NCI-H1694 treated with DMSO at 0.1 percent for 48 hours (cell line): ENCODE measurements at places on chromosomes 5 and 9.

GRCh38 chr5:65612298-65612907 is 11.7 kb downstream of the TRIM23 start:
- no peak for DNase-seq

DNA sequence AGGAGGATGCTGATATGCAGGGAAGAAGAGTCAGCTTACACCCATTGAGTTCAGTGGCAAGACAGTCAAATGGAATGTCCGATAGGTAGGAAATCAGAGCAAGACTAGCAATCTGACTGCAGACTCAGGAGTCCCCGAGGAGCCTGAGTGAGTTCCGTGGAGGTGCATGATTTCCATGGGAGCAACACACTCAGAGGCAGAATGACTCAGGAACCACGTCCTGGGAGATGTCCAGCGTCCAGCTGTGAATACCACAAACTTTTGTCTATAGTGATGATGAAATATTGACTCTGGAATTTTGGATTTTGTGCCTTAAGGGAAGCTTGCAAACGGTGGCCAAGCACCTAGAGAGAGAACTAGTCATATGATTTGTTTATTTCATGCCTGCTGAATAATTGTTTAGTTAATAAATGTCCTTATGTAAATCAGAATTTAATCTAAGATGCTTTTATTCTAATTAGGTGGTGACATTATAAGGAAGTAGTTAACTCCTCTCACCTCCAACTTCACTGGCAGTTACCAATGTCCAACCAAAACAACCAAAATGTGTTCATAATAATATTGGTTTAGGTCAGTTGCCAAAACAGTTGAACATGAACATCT is 100.4 kb downstream of the PDE4D start:
- DNase-seq, result no peak

GRCh38 chr5:180105827-180106312 is 34.3 kb upstream of the RNF130 start:
- DNase-seq, result no peak

GRCh38 chr5:96312383-96312782 is 120.7 kb downstream of the PCSK1 start:
- DNase-seq, result no peak

DNA sequence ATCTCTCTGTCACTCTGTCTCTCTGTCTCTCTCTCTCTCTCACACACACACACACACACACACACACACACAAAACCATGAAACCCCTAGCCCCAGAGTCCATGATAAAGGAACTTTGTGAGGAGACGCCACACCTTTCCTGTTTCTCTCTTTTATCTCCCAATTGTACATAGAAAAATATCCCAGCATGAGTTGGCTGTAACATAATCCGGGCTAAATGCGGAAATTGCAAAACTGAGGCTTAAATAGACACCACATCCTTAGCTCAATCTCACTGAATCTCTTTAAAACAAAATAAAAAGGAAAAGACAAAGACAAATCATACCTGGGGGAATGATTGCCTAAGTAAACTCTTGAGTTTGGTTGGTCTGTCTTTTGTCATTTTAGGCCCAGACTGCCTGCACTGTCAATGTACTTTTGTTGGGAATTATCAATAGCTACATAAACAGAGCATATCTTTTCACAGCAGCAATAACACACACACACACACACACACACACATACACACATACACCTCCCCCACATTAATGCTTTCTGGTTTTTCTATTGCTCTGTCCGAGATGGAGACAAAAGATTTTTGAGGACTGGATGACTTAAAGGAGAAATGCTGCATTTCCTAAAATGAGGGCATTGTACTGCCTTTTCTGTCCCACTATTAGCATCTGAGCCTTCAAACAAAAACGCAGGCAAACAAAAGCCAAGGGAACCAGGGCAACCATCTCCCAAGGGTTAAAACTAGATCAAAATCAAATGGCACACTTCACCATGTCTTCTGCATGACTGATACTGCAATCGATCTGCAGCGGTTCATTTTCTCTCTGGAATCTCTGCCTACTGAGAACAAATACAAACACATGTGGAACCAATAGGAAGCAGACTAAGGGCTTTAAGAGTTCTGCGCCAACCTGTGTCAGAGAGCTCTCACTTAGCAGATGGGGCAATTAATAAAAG is 321.5 kb downstream of the NFIB start:
- DNase-seq, result no peak

GRCh38 chr5:157608972-157609565 is 33.5 kb upstream of the ADAM19 start:
- DNase-seq, result no peak

GRCh38 chr5:80579050-80579449 is 9.0 kb upstream of the ANKRD34B start:
- no peak for DNase-seq

DNA sequence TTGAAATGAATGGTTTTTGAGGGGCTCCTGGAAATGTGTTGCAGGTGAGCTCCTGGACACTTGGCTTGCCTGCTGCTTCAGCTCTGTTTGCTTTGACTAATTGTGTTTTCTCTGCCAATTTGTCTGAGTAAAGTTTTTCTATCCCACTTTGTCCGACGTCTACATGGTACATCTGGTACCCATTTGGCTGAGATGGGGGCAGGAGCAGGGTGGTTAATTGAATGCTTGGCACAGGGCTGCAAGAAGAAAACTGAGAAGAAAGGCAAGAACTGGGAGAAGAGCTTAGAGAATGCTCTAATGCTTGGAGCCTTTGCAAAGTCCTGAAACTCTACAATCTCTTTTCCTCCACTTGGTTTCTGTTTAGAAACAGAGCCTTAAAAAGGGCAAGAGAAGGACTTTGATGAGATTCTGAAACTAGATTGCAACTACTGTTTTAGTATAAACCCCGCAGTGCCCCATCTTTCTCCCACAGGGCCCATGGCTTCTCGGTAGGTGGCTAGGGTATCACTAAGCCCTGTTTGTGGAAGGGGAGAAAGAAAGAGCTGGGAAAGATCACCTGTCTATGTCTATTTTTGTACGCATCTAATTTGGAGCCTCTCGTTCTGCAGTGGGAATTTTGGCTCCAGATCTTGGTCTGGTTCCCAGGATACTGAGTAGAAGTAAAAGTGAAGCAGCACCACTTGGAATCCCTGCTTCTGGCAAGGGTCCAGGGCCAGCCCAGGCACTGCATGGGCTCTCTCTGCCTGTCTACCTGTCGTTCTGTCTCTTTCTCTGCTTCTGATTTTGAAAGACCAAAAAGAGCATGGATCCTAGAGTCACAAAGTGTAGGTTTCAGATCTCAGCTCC is 214.4 kb downstream of the SEMA6A start:
- no peak for DNase-seq

- no peak for DNase-seq
Measured at GRCh38 chr5:168316139-168316578, 24.7 kb downstream of the WWC1 start.

- DNase-seq, result no peak
Measured at GRCh38 chr9:16031486-16031885, 478.6 kb downstream of the CCDC171 start.

DNA sequence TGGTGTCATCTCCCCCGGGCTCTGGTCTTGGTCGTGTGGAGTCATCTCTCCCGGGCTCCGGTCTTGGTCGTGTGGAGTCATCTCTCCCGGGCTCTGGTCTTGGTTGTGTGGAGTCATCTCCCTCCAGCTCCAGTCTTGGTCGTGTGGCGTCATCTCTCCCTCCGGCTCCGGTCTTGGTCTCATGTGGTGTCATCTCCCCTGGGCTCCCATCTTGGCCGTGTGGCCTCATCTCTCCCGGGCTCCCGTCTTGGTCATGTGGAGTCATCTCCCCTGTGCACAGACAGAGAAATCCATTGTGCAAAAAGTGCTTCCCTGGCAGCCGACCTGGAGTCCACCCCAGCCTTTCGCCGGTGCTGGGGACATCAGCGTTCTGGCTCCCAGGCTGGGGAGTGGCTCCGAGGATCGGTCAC is 91.1 kb upstream of the CACNA1B start:
- DNase-seq, result no peak

- DNase-seq, result no peak
Measured at GRCh38 chr5:31783731-31784130, 144.8 kb downstream of the PDZD2 start.
